GM12891 (cell line): ENCODE measurements at places on chromosomes 5 and 9.
A peak's percentile ranks its signal among the peaks of the same experiment; 100 is the strongest.

GRCh38 chr5:171813813-171814490 lies 28.3 kb downstream of the SMIM23 start:
- DNase-seq, result no peak

DNA sequence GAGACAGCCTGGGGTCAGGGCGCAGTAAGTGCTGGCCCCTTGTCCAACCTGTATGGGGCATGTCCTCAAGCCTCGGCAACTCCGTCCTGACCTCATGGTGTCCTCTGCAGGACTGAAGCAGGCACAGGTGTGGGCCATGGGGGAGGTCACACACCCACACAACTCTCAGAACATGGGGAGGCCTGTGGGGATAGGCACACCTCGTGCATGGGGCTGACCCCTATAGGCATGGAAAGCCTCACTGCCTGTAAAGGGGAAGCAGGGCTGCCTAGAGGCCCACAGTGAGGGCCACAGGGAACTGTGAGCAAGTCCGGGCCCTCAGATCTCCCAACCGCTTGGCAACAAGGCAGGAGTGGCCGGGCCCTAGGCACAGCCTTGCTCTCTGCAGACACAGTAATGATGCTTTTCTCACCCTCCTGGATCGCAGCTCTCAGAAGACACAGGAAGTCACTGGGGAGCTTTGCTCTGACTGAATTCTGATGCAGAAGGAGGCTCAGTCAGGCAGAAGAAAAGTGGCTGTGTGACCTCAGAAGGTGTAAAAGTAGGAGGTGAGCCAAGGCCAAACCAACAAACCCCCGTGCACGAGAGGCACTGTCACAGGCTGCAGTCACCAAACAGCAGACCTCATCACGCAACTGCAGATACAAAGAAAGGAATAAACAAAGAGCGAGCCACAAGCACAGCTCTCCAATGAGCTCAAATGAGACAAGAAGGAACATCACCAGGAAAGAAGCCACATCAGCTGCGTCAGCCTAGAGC lies 5.4 kb downstream of the IPPK start:
- DNase-seq, result no peak

DNA sequence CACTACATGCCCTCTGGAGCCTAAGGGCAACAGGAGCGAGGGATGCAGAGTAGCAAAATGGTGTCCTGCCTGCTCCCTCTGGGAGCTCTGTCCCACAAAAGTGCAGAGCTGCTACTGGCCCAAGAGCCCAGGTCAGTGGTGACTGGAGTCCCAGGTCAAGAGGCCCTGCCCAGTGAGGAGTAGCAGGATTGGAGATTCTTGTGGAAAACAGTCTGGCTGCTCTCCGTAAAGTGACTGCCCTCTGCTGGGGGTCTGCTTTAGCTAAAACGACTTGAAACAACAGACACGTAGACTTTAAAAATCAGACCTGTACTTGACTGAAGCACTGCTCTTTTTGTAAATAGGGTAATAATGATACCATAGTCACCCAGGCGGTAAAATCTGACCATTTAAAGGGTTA lies 917.0 kb downstream of the MAT2B start:
- DNase-seq, result no peak

DNA sequence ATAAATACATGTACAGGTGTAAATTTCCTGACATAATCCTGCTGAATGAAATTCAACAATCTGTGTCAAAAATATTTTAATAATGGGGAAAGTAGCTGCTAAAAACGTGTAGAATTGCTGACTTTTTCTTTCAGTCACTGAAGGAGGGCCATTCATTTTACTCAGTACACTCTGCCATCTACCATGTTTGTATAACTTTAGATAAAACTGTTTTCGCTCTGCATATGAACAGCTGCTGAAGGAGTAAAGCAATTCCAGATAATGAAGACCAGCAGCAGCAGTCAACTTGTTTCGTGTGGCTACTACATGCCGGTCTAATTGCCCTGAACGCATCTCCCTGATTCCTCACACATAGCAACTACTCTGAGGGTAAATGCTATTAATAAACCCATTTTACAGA lies 380.5 kb downstream of the SPOCK1 start:
- DNase-seq, result no peak

- DNase-seq, result no peak
These were observed 14.1 kb downstream of the POLR3G start for GRCh38 chr5:90488791-90489190.

- DNase-seq, result no peak
These were observed 33.5 kb downstream of the SEMA4D start for GRCh38 chr9:89464300-89464901.

- DNase-seq, result no peak
These were observed 49.2 kb upstream of the TNC start for GRCh38 chr9:115167175-115167574.

- DNase-seq, result no peak
These were observed 243.1 kb downstream of the AUH start for GRCh38 chr9:91118704-91119025.

DNA sequence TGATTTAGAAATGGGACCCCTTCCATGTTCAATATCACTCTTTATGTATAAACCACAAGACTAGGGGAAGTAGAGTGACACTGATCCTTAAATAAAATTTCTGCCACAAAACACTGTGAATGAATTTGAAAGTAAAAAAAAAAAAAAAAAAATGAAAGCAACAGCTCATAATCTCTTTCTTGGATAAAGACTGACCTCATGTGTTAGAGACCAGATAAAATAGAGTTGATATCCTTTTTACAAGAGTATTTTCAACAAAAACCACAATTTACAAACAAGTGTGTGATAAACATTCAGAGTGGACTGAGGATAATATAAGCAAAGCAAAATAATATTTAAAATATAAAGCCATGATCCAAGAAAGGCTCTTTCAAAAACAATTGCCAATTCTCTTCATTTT lies 180.2 kb downstream of the FBXL17 start:
- no peak for DNase-seq

DNA sequence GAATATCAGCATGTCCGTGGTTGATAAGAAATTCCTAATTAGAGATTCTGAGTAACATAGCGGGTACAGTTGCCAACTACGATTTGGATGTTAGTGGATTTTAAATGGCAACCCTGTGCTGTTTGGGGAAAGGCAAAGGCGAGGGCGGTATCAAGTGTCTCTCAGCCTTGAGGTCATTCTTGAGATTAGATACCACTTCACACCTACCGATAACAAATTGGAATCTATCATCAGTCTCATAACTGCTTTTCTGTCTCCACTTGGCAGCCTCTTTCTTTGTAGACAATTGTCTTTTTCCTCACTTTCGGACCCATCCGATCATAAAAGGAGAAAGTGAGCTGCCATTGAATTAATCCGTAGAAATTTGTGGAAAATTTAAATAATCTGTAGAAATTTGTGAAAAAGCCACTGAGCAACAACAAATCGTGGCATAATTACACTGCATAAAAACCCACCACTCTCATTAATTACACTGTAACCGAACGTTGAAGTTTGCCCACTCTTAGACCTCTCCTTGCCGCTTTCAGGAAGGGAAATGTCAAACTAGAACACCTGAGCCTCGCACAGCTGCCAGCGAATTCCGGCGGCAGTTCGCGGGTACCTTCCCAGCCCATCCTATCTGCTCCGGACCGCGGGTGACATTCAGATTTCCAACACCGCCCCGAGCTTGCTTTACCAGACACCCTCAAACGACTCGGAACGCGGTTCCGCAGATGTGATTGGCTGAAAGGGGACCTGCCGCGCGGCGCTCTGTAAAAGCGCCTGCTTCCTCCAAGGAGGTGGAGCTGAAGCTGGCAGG lies 849 bp upstream of the RGMB start:
- DNase-seq, result peak; percentile 23

DNA sequence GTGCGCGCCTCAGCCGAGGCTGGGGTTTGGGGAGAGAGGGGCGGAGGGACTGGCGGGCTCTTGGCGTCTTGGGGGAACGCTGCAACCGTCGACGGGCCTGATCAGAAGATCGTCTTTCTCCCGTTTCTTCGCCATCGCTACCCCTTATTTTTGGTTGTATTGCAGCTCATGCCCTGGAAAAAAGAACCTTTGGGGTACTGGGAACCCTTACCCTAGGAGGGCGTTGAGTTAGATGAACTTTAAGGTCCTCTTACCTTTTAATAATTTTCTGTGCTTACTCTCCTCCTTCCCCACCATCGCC lies 719 bp downstream of the PAIP2 start:
- DNase-seq, result peak; percentile 66

DNA sequence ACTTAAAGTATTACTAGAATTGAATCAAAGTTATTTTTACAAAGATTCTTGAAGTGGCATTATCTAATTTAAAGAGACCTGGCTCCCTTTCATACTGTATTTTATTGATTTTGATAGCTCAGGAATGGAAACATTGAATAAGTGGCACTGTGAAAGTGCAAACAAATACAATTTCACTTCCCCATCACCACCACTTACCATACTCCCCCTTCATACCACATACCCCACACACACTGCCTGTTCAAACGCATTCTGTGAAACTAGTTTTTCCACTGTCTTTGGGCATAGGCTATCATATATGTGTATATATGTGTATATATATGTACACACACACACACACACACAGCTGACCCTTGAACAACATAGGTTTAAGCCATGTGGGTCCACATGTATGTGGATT lies 62.1 kb upstream of the ATG10 start:
- DNase-seq, result peak; percentile 7

GRCh38 chr9:133657120-133657661 lies 21.0 kb downstream of the DBH start:
- DNase-seq, result no peak

DNA sequence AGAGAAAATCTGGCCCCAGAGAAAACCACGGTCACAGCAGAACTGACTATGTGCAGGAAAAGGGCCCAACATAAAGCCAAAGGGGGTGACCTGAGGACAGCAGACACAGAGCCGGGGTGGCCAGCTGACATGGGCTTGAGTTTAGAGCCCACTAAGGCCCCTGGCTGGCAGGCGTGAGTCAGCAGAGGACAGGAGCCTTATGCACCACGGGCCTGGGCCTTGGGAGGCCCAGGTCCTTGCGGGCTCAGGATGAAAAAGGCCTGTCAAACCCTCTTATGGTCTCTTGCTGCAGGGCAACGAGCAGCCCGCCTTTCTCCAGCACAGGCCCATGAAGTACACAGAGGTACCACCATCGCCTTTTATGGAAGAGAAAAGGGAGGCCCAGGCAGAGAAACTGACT lies 19.7 kb downstream of the STK10 start:
- no peak for DNase-seq

- no peak for DNase-seq
These were observed 63.4 kb downstream of the PSMB7 start for GRCh38 chr9:124351672-124352468.

- peak; percentile 28 for DNase-seq
These were observed 3.5 kb downstream of the IFNA2 start for GRCh38 chr9:21381448-21382339.

GRCh38 chr5:161411156-161411555 lies 135.4 kb downstream of the GABRB2 start:
- DNase-seq, result no peak

DNA sequence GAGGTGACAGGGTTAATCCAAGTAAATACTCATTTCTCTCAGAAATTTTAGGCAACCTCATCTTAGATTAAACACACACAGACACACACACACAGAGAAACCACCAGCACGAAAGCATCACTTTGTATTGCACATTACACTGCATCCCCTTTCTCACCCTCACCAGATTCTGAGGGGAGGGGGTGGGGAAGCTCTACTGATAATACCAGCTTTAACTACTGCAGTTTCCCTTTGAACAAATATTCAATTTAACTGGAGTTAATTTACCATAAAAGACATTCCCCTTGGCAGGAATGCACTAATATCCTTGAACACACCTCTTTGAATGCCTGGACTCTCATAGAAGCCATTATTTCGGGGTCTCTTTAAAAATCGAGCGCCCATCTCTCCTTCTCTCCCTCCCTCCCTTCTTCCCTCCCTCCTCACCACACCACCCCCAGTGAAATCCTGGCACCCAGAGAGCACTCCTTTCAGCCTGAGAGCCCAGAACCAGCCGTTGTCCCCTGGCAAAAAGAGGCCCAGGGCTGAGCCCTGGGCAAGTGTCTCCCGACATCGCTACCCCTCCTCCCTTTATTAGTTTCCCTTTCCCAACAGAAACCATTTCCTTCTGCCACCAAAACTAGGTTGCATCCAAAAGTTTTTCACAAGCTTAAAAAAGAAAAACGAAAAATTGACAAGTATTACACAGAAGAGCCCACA lies 2.8 kb upstream of the NFIB start:
- DNase-seq, result no peak

DNA sequence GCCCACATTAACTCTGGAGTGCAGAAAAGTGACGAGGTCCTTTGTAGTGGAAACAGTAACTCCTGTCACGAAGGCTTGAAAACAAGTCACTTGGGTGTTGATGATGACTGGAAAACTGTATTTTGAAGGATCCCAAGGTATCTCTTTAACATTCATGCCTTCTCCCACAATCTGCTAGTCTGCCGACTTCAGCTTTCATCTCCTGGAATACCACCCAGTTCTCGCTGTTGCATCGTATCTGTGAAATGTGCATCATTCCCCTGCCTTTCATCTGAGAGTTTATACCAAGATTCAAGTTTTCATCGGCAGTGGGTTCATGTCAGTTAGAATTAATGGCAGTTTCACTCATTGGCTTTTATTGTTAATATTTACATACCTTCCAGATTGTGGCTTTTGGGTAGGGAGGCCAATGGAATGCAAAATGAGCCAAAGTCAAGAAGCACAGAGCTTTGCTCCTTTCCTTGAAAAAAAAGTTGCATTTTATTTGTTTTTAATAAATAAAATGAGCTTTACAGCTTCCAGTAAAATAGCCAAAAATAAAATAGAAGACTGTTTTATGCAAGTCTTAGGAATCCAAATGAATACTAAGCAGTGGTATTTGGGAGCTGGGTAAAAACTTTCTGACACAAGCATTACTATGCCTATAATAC lies 575.2 kb upstream of the WWC1 start:
- no peak for DNase-seq

DNA sequence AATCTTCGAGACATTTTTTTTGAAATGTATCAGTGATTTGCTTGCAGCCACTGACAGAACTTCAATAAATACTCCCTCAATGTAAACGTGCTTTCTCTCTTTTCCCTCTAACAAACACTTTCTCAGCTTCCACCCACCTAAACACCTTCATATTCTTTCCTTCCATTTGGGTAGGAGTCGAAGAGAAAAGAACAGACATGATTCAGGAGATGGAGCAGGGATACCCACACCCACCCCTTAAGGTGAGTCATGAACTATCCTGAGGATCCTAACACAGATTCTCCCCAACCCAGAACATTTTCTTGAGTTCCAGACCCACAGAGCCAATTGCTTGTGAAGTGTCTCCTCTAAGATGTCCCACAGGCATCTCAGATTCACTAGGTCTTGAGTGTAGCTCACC lies 488.8 kb downstream of the CDK5RAP2 start:
- DNase-seq, result no peak

GRCh38 chr9:128026773-128027541 lies 40.2 kb downstream of the NAIF1 start:
- no peak for DNase-seq

GRCh38 chr9:74117731-74118130 lies 379.4 kb upstream of the RORB start:
- DNase-seq, result no peak
